Renal pelvis (tissue), 12 donors: ENCODE measurements at places on chromosomes 13 and 19.

- no peak for DNase-seq
Observed at GRCh38 chr13:38669234-38669964, 17.5 kb upstream of the FREM2 start.

- DNase-seq: no peak
Observed at GRCh38 chr19:4121273-4121612, 2.7 kb downstream of the MAP2K2 start.

DNA sequence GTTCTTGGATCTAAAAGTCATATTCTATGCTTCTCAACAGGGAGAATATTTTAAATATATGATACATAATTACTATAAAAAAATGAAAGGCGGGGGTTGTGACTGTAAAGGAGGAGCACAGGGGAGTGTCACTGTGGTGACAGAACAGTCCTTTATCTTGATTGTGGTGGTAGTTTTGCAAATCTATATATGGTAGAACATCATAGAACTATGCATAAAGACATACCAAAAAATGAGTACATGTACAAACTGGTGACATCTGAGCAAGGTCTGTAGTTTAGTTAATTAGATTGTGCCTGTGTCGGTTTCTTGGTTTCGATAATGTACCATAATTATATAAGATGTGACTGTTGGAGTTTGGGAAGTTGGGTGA lies 38.7 kb upstream of the GARRE1 start:
- no peak for DNase-seq

- DNase-seq: no peak
Observed at GRCh38 chr13:31101472-31102170, 60.1 kb downstream of the HSPH1 start.

GRCh38 chr19:43842007-43842406 lies 14.9 kb downstream of the ZNF283 start:
- no peak for DNase-seq

- no peak for DNase-seq
Observed at GRCh38 chr19:23949611-23950010, 34.9 kb downstream of the ZNF726 start.

GRCh38 chr13:110826861-110827672 lies 87.8 kb downstream of the ANKRD10 start:
- DNase-seq: no peak

GRCh38 chr13:78679329-78679728 lies 20.4 kb upstream of the OBI1 start:
- DNase-seq: no peak

- peak; percentile 62 for DNase-seq
Observed at GRCh38 chr19:38691938-38692457, 44.5 kb downstream of the ACTN4 start.

- no peak for DNase-seq
Observed at GRCh38 chr13:20993661-20994440, 67.5 kb downstream of the LATS2 start.

- no peak for DNase-seq
Observed at GRCh38 chr13:35499676-35500075, 23.2 kb upstream of the MAB21L1 start.

DNA sequence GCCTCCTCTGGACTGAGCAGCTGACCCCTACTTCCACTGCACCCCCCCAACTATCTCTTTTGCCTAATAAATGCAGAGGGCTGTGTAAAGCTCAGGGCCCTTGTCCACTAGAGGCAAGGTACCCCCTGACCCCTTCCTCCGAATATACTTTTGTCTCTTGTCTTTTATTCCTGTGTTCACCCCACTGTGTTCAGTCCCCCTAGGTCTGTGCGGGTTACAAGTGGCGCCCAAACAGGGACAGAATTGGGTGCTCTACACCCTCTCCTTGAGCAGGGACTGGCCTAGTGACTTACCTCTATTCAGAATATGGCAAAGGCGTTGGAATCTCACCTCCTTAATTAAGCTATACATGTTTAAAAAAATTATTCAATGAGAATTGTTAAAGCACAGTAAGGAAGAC lies 15.0 kb downstream of the ZNF350 start:
- no peak for DNase-seq

DNA sequence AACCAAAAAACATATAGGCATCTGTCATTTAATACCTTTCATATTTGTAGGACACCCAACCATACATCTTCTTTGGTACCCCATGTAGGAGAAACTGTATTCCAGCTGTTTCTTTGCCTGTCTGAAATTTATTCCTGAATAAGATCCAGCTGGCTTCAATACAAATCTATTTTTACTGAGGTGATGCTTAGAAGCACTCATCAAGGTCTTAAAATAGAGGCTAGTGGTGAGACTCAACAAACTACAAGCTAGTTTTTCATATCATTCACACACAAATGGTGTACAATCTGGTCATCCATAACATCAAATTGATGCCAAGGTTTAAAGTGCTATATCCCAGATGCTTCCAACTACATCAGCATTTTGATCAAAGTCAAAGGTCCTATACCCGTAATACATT lies 1071.3 kb upstream of the MIR17HG start:
- DNase-seq: no peak

DNA sequence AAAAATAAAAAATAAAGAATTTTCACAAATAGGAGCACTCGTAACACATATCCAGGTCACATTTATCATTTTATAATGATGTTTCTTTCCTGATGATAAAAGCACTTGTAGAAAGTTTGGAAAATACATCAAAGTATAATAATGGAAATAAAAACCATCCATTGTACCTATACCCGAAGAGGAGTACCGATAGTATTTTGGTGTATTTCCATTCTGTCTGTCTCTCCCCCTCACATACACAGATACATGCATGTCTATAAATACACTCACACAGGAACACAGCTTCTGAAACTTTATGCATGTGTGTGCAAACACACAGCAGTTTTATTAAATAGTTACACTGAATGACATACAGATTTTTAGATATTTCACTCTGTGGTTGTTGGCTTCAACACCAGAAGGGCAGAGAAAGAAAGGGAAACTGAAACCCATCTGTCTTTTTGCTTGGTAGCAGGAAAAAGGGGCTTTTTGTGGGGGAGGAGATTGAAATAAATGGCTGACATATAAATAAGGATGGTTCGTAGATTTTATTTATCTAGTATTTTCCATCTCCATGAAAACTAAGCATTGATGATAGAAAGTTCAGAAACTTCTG lies 114.8 kb downstream of the LRCH1 start:
- DNase-seq: no peak

- no peak for DNase-seq
Observed at GRCh38 chr19:18097217-18097992, at the start of gene MAST3. MAST3 (plus strand) TSS chr19:18097778; CDS start chr19:18097793, 15 bp downstream.

DNA sequence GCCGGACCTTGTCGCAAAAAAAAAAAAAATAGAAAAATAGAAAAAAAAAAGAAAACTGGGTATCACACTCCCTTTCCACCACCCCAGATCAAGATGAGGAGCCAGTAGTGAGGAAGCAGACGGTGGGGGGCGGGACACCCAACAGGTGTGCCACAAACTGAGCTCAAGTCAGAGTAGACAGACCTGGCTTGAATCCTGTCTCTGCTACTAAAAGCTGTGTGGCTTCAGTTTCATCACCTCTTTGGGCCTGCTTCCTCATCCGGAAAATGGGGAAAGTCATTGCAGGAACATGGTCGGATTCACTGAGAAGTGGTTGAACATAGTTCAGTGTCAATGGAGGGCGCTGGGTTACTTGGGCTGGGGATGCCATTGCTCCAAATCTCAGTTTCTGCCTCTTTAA lies 2.9 kb downstream of the HIF3A start:
- DNase-seq: no peak

- no peak for DNase-seq
Observed at GRCh38 chr13:79287939-79288795, 117.9 kb downstream of the RBM26 start.

- DNase-seq: no peak
Observed at GRCh38 chr19:11499890-11500420, 5.7 kb downstream of the ZNF653 start.

- no peak for DNase-seq
Observed at GRCh38 chr13:40070357-40070756, 414.9 kb downstream of the COG6 start.

DNA sequence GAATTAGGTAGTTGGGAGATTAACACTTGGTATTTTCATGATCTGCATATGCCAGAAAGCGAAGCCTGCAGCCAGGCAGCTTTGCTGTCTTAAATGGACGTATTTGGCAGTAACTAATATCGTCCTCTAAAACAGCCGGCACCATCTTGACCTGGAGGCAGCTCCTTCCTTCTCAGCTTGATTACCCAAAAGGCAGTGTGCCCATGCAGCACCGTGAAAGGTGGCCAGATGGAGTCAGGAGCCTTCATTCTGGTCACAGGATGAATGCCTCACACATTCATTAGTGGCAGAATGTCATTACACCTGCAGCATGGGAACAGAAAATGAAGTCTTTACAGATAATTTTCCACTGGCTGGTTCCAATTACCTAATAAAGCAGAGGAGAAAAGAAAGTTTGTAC lies 59.0 kb upstream of the FLT1 start:
- DNase-seq: no peak

GRCh38 chr13:98960606-98961502 lies 17.0 kb downstream of the DOCK9 start:
- DNase-seq: no peak

DNA sequence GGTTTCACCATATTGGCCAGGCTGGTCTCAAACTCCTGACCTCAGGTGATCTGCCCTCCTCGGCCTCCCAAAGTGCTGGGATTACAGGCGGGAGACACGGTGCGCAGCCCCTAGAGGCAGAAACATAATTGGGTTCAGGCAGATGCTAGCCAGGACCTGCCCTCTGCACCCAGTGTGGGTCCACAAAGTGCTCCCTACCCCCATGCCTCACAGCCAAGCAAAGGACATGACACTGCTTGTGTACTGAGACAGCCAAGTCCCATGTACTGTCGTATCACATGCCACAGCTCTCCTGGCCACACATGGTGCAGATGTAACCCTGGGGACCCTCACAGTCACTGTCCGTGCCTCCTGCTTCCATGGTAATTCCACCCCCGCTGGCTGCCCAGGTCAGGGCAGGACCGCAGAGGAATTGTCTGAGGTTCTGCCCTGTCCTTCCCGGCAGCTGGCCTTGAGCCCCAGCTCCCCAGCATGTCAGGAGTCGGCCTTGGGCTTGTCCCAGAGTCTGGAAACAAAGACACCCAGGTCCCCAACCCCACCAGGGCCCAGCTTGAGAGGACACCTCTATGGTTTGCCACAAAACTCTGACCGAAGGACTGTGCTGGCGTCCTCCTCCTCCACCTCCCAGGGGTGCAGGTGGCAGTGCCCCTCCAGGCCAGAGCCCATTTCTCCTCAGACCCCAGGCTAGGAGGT lies 7.6 kb downstream of the PRR36 start:
- no peak for DNase-seq

DNA sequence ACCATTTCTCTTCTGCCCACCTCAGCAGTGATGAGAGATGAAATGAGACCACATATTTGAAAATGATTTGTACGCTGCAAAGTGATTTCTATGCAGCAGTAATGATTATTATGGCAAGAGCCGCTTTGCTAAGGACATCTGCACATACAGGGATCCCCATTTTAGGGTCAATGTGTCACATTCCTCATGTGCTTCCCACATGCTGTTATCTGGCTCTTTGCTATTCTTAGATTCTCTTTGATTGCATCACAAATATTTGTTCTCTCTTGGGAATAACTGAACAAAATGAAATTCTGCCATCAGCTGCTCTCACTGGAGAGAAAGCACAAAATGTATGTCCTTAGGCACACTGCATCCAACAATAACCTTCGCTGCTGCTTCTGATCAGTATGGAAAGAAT lies 209.5 kb upstream of the IPO5 start:
- DNase-seq: no peak

DNA sequence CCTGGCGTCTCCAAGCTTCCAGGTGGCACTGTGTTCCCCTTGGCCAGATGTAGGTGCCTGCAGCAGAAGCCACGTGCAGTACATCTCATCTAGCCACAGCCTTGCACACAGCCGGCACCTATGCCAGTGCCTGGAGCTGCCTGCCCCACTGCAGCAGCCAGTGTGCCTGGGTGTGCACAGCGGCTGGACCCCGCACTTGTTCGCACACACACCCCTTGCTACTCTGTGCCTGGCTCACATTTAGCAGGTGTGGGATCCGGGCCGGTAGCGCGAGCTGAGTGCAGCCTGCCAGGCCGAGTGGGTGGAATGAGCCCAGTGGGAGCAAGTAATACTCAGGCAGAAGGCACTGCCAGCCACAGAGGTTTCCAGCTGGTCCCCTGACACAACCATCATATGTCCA lies 26.9 kb upstream of the RBM26 start:
- no peak for DNase-seq

GRCh38 chr13:112781287-112781686 lies 91.4 kb downstream of the ATP11A start:
- no peak for DNase-seq

- no peak for DNase-seq
Observed at GRCh38 chr13:32415019-32415418, 12.9 kb downstream of the N4BP2L1 start.

GRCh38 chr13:21058361-21058760 lies 3.0 kb downstream of the LATS2 start:
- no peak for DNase-seq

DNA sequence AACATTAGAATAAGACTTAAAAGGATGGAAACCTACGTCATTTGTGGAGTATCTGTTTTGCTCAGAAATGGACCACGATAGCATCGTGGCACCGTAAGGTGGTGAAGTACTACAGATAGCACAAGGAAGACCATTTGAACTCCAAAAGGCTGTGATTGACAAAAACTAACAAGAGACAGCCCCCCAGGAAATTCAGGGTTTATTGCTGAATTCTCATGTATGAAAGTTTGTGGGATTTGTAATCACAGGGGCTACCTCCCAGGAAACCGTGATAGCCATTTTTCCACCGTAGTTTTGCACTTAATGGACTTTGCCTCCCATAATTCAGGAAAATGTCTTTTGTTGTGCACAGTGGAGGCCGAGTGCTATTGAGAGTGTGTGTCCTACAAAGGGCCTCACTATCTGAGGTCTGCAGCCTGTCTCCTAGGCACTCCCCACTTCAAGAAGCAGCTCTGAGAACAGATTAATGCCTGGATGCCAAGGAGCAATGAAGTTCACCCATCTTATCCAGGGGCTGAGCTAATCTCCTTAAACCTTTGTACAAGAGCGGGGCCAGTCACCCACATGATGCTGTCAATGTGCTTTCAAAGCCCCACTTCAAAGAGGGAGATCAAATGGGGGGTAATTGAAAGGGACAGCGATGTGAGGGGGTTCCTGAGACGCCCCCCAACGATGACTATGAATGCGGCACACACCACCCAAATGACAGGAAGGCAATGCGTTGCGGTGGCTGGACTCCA lies 182.6 kb downstream of the COL4A1 start:
- no peak for DNase-seq

DNA sequence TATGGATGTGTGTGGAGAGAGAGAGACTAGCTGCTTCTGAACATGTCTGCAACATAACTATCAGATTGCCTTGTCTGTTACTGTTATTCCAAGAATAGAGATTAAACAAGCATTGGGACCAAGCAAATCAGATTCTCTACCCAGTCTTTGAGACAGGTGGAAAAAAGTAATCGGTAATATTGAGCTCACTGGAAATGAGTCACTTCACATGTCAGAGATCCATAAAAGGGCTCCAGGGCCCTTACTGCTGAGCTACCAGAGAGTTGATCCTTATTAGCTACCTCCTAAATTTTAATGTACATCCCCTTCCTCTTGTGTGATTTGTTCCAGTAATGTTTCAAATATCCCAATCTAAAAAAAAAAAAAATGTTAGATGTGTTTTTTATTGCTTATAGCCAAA lies 2118.0 kb downstream of the PCDH9 start:
- DNase-seq: no peak

GRCh38 chr13:99057310-99057975 lies 79.6 kb upstream of the DOCK9 start:
- no peak for DNase-seq

- DNase-seq: no peak
Observed at GRCh38 chr19:16025108-16026101, 50.9 kb upstream of the TPM4 start.

- no peak for DNase-seq
Observed at GRCh38 chr13:94414708-94415107, 64.8 kb downstream of the DCT start.

GRCh38 chr13:97285221-97285955 lies 63.3 kb downstream of the MBNL2 start:
- no peak for DNase-seq
